ENCODE measurements at places on chromosomes 4 and X. TPM values are rescaled to one million over a fixed set of nuclear protein-coding genes. Genes with fewer than 3 reads are reported as not detected.

The EVC2 gene
- 0.99 TPM for total RNA-seq

The GCNA gene
- 1.1 TPM for total RNA-seq

The SHROOM4 gene
- 8.8 TPM for total RNA-seq

The MAGED4 gene
- 1.3 TPM for total RNA-seq

The BTK gene
- total RNA-seq, result 0.58 TPM

The SLC6A14 gene
- total RNA-seq, result not detected

The GAK gene
- total RNA-seq, result 55.1 TPM

DNA sequence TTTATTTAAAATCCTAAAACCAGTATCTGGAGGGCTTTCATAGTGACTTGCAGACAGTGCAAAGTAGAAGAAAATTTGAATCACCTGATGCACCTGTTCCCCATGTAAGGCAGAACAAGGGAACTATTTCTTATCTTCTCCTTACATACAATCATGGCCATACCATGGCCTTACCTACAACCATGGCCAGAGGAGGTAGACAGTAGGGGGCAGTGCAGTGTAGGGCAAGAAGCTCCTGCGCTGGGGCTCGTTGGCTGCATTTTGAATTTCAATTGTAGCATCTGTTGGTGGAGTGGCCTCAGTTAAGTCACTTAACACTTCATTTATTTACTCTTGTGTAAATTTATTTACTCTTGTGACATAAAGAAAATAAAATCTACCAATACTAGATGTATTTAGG lies 33.0 kb downstream of the GALNTL6 start:
- H3K4me1 ChIP-seq, result no peaks in the 10 kb centered on the region
- no peaks in the 10 kb centered on the region for H3K27me3 ChIP-seq
- H3K4me3 ChIP-seq, result no peak overlapping the region
- peak; percentile 25 for DNase-seq

GRCh38 chrX:41241962-41242361 lies 92.0 kb upstream of the DDX3X start:
- H3K36me3 ChIP-seq, result no peaks in the 10 kb centered on the region
- no peak for DNase-seq
- H3K4me1 ChIP-seq, result no peaks in the 10 kb centered on the region
- no peak overlapping the region for H3K4me3 ChIP-seq
- no peaks in the 10 kb centered on the region for H3K27me3 ChIP-seq
- H3K27ac ChIP-seq, result no peak overlapping the region

DNA sequence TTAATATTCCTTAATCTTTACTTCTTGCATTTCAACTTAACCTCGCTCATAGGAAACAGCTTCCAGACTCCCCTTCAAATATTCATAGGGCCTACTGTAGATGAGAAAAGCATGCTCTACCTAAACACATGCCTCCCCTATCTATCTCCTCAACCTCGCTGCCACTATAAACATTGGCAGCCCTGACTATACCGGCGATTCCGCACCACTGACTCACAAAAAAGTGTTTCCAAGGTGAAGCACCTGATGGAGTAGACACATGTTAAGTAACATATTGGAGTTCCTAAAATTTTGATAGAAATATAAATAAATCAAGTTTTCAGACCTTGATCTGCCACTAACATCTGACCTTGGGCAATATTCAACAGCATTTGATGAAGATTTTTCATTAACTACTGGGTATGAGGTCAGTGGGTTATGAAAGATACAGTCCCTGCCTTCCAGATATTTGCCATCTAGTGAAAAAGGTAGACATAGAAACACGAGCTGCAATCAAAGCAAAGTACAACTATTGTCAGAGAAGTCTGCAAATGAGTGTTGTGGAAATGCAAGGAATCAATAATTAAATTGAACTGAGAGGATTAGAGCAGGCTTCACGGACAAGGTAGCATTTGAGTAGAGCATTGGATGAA lies 184.2 kb downstream of the MAML3 start:
- no peaks in the 10 kb centered on the region for H3K36me3 ChIP-seq
- H3K27ac ChIP-seq, result no peak overlapping the region
- H3K4me3 ChIP-seq, result no peak overlapping the region
- H3K4me1 ChIP-seq, result no peaks in the 10 kb centered on the region

- H3K4me3 ChIP-seq, result no peak overlapping the region
- peak; percentile 65 for DNase-seq
- peaks cover 11% of the 10 kb centered on the region for H3K36me3 ChIP-seq
- H3K27ac ChIP-seq, result no peak overlapping the region
These were observed 5.9 kb downstream of the IRAK1 start for GRCh38 chrX:154013614-154014360.

DNA sequence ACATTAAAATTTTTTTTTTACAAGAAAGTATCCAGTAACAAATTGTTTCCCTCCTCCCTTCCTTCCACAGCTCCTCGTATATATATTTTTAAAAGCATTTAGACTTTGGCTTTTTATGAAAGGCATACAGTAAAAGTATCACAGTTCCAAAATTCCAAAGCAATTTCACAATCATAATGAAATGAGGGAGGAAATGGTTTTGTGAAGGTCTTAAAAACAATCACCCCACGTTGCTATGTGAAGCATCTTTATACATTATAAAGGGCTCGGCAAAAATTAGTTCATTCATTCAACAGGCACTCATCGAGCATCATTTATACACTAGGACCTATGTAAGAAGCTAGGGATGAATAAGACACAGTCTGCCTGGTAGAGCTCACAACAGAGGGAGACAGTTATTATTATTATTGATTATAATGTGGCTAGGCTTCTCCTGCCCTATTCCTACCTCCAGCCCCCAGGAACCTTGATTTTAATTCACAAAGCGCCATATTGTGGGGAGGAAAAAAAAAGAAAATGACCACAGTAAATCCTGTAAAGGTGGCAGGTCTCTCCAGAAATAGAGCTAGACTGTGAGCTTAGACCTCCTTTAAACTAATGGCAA lies 239.9 kb downstream of the MAML3 start:
- DNase-seq, result no peak
- H3K27me3 ChIP-seq, result no peaks in the 10 kb centered on the region
- H3K27ac ChIP-seq, result no peak overlapping the region
- H3K4me1 ChIP-seq, result peaks cover 40% of the 10 kb centered on the region
- H3K4me3 ChIP-seq, result no peak overlapping the region

DNA sequence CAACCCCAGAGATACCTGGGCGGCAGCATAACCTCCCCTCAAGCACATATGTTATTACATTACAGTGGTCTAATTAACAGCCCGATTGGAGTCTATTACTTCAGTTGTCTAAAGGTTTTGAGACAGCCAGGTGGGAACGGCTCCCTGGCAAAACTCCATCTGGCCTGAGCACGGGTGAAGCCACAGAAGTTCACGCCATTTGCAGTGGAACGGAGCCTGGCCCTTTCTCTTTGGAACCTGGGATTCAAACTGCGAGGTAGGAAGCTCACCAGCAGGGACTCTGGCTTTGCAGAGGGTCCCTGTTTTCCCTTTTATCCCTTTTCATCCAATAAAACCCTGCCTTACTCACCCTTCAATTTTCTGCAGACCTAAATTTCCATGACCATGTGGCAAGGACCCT lies 45.9 kb upstream of the NEIL3 start:
- DNase-seq, result no peak
- no peak overlapping the region for H3K4me3 ChIP-seq
- no peaks in the 10 kb centered on the region for H3K27me3 ChIP-seq
- no peaks in the 10 kb centered on the region for H3K36me3 ChIP-seq

DNA sequence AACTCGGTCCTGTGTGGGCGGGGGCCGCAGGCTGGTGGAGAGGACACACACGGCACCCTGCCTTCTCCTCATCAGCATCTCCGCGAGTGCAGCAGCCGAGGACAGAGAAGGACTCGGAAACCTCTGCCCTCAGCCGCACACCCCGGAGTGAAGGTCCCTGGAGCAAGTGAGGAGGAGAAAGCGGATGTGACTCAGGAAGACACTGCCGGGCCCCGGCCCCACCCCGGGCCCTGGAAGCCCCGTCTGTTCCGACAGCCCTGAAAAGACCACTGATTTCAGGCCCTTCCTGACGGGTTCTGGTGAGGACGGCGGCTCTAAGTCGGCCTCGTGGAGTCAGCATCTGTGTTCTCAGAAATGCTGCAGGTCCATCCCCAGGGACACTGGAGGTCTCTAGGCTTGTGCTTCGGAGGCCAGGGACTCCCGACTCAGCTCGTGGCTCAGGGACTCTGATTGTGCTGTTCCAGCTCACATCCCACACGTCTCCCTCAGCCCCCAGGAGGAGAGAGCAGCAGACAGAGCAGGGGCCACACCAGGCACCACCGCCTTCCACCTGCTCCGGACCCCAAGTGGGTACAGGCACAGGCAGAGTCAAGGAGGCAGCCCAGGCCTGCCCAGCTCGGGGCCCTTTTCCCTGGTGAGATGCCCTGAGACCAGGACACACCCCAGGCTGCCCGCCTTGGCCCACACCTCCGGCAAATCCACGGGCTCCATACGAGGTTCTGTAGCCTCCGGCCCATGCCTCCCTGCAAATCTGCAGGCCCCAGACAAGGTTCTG lies 134.5 kb upstream of the NKX1-1 start:
- H3K4me1 ChIP-seq, result no peaks in the 10 kb centered on the region
- H3K4me3 ChIP-seq, result no peak overlapping the region
- no peaks in the 10 kb centered on the region for H3K36me3 ChIP-seq
- DNase-seq, result no peak
- H3K27me3 ChIP-seq, result no peaks in the 10 kb centered on the region

DNA sequence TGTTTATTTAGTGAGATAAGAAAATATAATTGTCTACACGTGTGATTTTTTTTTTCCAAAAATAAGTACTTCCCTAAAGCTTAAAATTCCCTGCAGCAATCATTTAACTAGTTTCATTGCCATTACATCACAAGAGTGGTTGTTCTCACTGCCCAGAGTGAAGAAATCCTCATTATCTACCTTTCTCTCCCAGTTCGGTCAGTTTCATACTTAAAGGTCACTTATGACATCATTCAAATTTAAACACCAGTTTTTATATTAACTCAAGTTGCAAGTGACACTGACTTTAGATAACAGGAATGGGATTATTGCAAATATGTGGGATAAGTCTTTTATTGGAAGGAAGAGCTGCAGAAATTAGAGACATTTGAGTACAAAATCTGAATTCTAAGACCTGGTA lies 1699.8 kb upstream of the IGFBP7 start:
- H3K27ac ChIP-seq, result no peak overlapping the region
- H3K4me1 ChIP-seq, result no peaks in the 10 kb centered on the region
- DNase-seq, result no peak
- H3K4me3 ChIP-seq, result no peak overlapping the region
- H3K36me3 ChIP-seq, result no peaks in the 10 kb centered on the region

DNA sequence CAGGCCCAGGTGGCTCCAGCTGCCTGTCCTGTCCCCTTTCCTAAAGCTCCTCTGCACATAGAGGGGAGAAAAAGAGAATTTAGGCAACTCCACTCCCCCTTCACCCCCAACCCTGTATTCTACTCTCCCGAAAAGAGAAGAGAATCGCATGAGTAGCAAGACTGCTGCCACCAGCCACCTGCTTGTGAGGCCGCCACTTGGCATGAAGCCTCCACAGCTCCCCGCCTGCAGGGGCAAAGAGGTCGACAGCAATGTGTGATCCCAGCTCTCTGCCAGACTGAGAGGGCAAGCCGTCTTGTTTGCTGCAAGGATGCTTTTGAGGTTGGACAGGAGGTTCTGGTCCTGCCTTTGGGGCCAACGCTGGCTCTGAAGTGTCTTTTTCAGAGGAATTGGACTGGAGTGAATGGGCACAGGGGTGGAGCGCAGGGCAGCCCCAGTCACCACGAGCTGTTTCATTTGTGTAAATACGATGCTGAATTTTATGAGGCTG lies 77.1 kb downstream of the STARD8 start:
- DNase-seq, result no peak
- no peak overlapping the region for H3K27ac ChIP-seq
- H3K27me3 ChIP-seq, result no peaks in the 10 kb centered on the region
- H3K4me1 ChIP-seq, result no peaks in the 10 kb centered on the region

DNA sequence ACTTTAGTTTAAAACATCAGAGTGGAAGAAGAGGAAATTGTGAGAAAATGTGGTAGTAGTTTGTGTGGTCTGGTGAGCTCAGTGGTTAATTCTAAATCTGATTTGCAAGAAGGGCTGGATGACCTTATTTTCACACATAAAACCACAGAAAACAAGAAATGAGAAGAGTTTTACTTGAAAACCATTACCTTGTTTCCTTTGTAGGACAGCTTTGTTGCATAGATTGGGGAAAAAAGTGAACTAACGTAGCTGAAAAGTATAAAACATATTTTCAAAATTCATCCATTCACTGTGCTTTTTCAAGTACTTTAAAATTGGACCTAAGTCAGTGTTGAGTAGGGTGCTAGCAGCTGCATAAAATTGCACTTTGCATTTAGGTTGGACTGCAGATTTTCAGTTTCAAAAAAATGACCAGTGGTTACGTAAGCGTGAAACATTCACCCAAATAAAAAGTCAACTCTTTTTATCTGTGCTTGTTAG lies 211.3 kb downstream of the ARHGAP10 start:
- H3K36me3 ChIP-seq, result peaks cover 33% of the 10 kb centered on the region
- no peak overlapping the region for H3K4me3 ChIP-seq
- no peaks in the 10 kb centered on the region for H3K27me3 ChIP-seq
- no peak for DNase-seq
- peak overlapping the region; percentile 34 for H3K27ac ChIP-seq

DNA sequence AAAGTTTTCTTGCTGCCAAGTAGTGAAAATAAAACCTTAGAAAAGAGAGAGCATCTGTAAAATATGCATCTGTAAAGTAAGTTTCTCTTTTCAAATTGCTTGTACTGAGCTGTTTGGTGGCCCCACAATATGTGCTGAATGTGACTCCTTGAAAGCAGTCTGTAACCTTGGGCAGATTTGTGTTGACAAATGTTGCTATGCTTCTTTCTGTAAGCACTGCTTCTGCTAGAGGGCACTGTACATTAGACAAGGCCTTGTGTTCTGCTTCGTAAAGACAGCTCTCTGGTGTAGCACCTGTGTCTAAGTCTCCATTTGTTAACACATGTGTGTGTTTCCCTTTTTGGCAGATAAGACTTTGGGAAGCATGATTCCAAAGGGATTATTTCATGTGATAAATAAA lies 56.6 kb upstream of the NRK start:
- no peak overlapping the region for H3K27ac ChIP-seq
- no peaks in the 10 kb centered on the region for H3K27me3 ChIP-seq
- H3K36me3 ChIP-seq, result no peaks in the 10 kb centered on the region
- no peak for DNase-seq

All from heart left ventricle (tissue), 16 donors.